Neural crest cell (in vitro differentiated cells): ENCODE measurements at places on chromosomes 1 and 21. TPM values are rescaled to one million over a fixed set of nuclear protein-coding genes. Genes with fewer than 3 reads are reported as not detected.

Gene ICOSLG
- 0.07 and 0.09 TPM in 2 replicates for total RNA-seq

Gene DIO1
- total RNA-seq = not detected in 2 replicates

Gene AIRE
- not detected in 2 replicates for total RNA-seq

Gene LCK
- total RNA-seq = not detected in 2 replicates

Gene DNAJC6
- 2.0 and 2.4 TPM in 2 replicates for total RNA-seq

Gene GPR37L1
- total RNA-seq = 0.05 TPM in 1 of 2 replicates, not detected in the other
